ENCODE measurements at places on chromosomes 1 and 21.
A peak's percentile ranks its signal among the peaks of the same experiment; 100 is the strongest.

DNA sequence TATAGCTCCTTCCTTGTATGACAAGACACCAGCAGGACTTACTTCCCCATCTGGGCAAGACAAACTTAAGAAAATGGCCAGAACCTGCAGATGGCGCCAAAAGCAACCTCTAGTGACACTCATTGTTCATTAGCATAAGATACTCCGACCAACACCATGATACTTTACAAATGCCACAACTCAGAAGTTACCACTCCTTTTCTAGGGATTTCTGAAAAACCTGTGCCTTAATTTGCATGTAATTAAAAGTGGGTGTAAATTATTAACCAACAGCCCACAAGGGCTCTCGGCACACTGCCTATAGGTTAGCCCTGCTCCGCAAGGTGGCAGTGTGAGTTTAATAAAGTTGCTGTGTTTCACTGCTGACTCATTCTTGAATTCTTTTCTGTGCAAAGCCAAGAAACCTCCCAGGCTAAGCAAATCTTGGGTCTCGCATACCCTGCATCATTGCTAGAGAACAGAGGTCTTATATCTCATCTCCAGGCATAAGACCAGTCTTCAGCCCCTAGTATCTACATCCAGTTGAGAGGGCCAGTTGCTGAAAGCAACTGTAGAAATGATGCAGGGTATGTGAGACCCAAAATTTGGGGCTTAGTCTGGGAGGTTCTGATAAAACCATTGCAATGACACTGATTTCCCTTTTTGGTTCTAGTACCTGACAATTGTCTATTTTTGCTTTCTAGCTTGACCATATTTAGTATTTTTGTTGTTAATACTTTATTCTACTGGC lies 86.4 kb downstream of the FAF1 start:
- DNase-seq: peak; percentile 13

DNA sequence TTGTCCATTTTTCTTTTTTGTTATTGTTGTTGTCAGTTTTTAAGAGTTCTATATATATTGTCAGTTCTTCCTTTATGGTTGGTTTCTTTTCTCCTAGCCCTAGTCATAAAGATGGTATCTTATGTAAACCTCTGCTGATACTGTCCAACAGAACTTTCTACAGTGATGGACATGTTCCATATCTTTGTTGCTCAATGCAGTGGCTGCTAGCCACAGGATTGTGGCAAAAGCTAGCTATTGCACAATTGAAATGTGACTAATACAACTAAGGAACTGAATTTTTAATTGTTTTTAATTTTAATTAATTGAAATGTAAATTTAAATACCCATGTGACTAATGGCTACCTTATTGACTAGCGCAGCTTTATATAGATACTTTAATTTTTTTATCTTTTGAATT lies 411.8 kb upstream of the PTBP2 start:
- DNase-seq: no peak

DNA sequence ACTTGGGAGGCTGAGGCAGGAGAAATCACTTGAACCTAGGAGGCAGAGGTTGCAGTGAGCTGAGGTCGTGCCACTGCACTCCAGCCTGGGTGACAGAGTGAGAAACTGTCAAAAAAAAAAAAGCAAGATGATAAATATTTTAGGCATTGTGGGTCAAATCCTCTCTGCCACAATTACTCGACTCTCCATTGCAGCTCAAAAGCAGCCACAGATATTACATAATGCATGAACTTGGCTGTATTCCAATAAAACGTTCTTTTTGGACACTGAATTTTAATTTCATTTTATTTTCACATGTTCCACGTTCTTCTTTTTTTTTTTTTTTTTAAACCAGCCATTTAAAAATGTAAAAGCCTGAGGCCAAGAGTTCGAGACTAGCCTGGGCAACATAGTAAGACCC lies 69.4 kb downstream of the TCP10L start:
- DNase-seq: no peak

- DNase-seq: no peak
Measured at GRCh38 chr1:50548243-50548642, 125.0 kb upstream of the DMRTA2 start.
